Kidney (tissue), 22 donors: ENCODE measurements at places on chromosomes 1 and 21.

GRCh38 chr1:108801101-108801500 is 54.6 kb downstream of the STXBP3 start:
- no peak for DNase-seq

DNA sequence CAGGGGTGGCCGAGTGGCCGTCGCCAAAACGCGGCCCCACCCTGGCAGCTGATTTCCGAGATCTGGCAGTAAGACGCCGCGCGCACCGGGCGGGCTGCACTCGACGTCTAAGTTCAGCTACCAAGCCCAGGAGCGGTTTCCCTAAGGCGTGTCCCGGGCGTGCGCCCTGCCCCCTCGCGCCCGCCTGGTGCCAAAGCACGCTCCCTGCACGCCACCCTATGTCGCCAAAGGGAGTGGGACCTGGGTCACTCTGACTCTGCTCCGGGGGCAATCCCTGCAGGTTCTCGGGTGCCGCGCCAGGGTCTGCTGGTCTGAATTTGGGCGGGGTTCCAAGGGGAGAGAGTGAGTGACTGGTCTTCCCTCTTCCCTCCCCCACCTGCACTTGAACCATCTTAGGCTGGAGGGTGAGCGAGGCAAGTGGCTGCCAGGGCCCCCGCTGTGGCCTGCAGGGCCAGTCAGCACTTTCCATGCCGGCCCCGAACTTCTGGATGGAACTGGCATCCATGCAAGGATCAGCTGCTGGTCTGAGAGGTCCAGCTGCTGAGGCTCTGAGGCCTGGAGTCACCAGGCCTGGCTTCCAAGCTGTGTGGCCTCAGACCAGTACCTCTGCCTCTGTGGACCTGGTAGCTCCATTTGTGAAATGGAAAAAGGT is at the start of gene LRRC38:
Gene LRRC38 (minus strand): TSS at position 109 of the 652 bp plus-strand sequence. CDS start 410 bp downstream, outside the sequence.
- no peak for DNase-seq

DNA sequence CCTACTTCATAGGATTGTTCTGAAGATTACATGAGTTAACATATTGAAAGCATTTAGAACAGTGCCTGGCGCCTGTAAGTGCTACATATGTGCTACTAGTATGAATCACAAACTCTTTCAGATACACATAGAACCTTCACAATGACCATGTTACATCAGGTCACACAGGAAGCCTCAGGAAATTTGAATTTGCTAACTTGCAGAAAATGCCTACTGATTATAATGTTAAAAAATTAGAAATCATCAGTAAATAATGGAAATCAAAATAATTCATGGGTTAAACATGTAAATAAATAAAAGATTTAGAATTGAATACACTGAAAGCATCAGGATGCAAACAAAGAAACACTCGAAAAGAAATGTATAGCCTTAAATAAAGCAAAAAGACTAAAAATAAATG is 94.9 kb downstream of the SPAG17 start:
- no peak for DNase-seq

- DNase-seq: no peak
Measured at GRCh38 chr1:163709636-163710035, 387.9 kb downstream of the NUF2 start.
